ENCODE measurements at places on chromosomes 7 and 10.
A peak's percentile ranks its signal among the peaks of the same experiment; 100 is the strongest.

- DNase-seq: no peak
Measured at GRCh38 chr7:139798892-139799291, 21.1 kb upstream of the HIPK2 start.

DNA sequence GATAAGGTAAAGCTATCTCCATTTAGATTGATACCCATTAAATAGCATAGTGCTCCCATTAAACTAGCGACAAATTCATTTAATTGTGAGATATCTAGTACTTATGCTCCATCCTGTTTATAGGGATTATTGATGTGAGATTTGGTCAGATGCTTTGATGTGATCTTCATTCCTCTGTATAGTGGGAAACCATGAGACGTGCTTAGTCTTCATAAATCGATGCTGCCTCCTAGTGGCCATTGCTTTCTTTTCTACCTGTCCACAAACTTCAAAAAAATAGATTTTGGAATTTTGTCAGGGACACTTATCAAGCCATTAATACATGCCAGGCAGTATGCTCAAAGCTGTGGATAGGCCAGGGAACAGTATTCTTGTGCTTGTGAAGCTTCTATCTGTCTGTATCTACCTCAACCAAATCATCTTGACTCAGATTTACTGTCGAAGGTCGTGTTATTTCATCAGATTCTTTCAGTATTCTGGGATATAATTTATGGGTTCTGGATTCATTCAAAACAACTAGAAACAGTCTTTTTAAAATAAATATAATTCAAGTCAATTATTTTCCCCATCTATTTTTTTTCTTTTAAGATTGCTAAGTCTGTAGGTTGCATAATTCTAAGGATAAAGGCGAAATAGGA lies 12.0 kb downstream of the LSM8 start:
- peak; percentile 67 for DNase-seq

- DNase-seq: no peak
Measured at GRCh38 chr7:74344132-74344496, 54.9 kb downstream of the CLIP2 start.

DNA sequence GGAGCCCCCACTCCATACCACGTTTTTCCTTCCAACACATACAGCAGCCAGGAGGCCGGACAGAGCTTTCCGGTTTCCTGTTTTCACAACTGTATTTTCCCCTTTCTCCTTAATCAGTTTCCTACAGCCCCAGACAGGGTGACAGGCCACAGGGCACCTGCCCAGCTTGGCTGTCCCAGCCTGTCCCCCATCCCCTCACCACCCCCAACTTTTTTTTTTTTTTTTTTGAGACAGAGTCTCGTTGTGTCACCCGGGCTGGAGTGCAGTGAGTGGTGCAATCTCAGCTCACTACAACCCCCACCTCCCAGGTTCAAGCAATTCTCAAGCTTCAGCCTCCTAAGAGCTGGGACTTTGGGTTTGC lies 10.3 kb upstream of the HSPB1 start:
- DNase-seq: peak; percentile 63

DNA sequence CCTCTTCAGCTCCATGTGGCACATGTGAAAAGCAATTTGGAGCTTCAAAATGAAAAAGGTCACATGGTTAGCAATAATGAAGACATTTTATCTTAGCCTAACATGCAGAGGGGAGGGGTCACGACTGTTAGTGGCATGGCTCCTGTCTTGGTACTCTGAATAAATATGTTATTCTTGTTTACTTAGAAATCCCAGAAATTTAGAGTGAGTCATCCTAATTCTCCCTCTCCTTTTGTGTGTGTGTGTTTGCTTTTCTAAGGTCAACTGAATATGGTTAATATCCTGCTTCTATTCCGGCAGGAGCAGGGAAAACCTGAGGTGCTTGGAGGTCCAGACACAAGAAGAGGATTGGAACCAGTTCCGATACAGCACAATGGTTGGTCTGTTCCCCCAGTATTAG lies 17.6 kb downstream of the BCCIP start:
- no peak for DNase-seq

- peak; percentile 73 for DNase-seq
Measured at GRCh38 chr10:63707254-63707910, 186.2 kb downstream of the REEP3 start.

DNA sequence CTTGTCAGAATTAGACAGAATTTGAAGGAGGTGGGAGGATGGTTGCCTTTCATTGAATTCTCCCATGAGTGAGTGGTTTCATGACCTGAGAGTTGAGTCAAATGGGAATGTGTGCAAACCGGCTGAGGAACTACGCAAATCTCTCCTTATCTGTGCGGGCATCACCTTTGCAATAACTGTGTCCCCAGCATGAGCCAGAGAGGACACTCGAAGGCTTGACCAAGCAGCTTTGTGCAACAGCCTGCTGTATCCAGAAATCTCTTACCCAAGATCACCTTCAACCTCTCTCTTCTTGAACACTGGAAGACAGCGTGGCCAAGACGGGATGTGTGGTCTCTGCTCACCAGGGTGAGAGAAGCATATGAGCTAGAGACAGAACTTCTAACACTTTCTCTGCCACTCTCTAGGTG lies 93.8 kb upstream of the IKZF1 start:
- no peak for DNase-seq

GRCh38 chr10:24344279-24344678 lies 135.3 kb downstream of the KIAA1217 start:
- DNase-seq: no peak

DNA sequence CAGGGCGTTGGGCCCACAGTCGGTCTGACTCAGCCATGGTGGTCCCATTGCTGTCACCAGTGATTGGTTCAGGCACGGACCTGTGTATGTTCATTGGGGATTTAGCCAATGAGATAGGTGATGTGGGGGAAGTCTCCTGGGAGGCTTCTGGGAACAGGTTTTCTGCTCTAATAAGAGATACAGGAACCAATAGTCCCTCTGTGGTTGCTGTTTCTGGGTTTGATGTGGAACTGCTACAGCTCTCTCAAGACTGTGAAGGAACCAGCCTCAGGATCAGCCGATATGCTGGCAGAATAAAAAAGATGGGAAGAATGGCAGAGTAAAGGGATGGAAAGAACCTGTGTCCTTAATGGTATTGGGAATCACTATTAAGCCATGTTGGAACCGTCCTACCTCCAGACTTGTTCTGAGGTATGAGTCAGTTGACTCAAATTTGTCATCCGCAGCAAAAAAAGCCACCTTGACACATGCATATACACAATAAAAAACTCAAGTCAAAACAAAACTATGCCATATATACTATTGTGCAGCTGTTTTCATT lies 70.6 kb downstream of the MCMBP start:
- no peak for DNase-seq

DNA sequence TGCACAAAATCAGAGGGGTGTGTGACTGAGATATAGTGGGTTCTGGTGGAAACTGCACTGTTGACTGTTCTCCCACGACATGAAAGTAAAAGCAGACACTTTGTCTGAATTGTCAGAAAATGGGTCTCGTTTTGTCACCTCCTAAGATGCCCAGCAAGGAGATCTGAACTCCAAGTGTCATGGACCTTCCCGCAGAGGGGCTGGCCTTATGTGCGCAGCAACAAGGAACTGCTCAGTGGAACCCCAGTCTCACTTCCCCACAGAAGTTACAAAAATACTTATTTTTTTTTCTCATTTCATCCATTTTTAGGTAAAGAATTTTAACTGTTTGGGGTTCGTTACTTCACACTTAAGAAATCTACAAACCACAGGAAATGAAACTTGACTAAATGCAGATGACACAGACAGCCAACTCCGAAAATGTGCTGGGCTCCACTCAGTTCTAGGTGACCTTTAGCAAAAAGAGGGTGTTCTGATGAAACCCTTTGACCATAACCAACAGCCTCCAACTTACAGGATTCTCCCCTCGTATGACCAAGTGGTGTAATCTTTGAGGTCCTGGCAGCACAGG lies 115.0 kb downstream of the FAM107B start:
- no peak for DNase-seq

GRCh38 chr7:111168182-111168581 lies 77.3 kb downstream of the LRRN3 start:
- DNase-seq: no peak

DNA sequence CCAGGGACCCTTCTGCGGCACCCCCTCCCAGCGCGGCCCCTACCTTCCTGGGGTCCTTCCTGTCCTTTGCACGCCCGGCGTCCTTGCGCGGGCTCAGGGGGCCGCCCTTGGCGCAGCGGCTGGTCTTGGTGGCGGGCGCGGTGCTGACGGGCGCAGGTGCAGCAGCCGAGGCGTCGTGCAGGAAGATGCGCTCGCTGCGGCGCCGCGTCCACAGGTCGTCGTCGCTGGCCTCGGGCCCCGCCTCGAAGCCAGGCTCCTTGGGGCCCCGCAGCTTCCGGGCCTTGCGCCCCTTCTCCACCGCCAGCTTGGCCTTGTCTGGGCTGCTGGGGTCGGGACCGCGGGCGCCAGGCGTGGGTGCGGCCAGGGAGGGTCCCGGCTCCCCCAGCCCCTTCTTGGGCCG lies 49.8 kb downstream of the SLC29A4 start:
- no peak for DNase-seq

DNA sequence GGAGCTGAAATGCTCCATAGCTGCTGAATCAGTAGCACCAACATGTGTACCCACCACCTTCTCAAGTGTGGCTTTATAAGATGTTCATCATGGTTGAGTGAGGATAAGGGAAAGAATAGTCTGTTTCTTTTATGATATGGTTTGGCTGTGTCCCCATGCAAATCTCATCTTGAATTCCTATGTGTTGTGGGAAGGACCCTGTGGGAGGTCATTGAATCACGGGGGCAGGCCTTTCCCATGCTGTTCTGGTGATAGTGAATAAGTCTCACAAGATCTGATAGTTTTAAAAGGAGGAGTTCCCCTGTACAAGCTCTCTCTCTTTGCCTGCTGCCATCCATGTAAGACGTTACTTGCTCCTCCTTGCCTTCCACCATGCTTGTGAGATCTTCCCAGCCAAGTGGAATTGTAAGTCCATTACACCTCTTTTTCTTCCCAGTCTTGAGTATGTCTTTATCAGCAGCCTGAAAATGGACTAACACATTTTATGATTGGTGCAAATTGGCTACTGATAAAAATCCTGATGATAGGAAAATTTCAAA lies 799.9 kb downstream of the TNS3 start:
- DNase-seq: no peak

GRCh38 chr7:157544226-157544625 lies 207.4 kb downstream of the DNAJB6 start:
- no peak for DNase-seq

DNA sequence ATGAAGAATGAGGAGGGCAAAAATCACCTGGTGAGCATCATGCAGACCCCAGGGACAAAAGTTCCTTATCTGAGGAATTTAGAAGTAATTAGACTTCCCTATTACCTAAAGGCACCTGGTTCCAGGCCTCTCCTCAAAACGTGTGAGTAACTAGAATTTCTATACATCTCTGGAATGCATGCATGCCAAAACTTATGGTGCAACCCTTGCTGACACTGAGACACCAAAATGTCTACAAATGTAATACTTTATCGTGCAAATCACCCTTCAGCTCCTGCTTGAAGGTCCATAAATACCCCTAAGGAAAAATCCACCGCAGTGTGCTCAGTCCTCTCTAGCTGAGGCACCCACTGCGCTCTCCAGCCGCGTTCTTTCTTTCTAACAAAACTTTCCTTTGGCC lies 84.2 kb downstream of the PAXIP1 start:
- DNase-seq: no peak

DNA sequence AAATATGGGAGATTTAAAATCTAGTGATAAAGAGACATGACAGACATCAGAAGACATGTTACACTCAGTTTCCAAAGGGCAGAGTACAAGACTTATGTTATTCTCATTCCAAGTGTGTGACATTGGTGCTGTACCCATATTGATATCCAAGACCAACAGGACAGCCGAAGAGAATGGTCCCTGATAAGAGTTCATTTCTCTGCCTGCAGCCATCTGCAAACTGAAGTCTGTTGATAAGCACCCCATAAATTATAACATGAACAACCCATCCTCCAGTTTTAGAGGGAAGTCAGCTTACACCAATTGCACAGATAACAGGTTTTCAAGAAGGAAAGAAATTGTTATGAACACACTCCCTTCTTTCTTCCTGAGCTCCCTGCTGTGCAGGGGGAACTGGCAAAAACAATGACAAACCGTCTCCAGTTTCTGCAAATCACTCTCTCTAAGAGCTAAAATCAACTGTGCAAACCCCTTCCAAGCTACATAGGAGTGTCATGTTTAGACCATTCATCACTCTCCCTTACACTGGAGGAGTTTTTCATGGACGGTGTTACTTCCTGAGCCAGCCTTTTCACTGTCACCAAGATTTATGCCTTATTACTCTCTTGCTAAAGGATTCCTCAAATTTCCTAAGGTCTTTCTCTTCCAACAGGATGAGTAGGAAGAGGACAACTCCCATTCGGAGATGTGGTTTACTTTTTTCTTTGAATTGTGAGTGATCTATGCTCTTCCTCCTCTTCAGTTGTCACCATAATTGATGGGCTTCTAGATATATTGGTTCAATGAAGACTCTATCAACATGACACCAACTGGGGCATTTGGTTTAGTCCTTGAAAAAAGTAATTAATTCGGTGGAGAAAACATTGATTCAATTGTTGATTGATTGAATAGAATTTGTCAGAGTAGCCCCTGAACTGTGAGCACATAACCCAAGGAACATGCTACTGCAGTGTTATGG lies 80.3 kb upstream of the FAM171A1 start:
- peak; percentile 97 for DNase-seq

GRCh38 chr10:71585564-71586290 lies 133.9 kb downstream of the C10orf105 start:
- DNase-seq: no peak

DNA sequence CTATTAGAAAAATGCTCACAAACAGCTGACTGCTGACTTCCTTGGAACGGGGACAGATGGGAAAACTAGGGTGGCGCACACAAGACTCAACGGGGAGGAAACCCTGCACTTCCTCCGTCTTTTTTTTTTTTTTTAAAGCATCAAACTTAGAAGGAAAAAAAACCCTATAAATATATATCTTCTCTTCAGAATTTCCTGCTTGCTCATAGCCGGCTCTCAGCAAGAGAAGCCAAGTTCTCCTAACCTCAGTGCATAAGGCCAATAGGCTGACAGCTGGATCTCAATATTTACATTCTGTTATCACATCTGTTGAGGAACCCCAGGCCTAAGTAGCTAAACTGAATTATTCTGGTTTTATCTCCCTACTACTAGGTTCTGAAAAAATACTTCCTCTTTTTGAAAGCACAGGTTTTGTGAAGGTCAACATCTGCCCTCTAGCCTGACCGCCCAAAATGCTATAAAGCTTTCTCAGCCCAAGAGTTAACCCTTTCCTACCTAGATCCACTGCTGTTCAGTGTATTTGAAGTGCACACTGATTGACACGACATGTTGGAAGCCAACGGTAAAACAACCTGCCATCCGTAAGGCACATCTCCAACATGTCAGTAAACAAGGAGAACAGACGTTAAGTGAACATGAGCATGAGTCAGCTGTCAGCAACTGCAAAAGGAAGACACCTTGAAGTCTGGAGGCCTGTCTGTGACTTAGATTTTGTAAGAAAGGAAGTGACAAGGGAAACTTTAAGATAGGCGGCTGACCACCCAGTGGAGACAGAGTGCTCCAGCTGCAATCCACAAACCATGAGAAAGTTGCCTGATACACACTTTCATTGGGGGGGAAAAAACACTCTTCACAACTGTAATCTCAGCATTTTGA lies 83.8 kb downstream of the EBLN1 start:
- peak; percentile 97 for DNase-seq

All from OCI-M1 (cell line).